ENCODE measurements at places on chromosomes 6 and 20.

GRCh38 chr6:3696525-3697088 is 54.9 kb downstream of the PXDC1 start:
- DNase-seq = no peak

DNA sequence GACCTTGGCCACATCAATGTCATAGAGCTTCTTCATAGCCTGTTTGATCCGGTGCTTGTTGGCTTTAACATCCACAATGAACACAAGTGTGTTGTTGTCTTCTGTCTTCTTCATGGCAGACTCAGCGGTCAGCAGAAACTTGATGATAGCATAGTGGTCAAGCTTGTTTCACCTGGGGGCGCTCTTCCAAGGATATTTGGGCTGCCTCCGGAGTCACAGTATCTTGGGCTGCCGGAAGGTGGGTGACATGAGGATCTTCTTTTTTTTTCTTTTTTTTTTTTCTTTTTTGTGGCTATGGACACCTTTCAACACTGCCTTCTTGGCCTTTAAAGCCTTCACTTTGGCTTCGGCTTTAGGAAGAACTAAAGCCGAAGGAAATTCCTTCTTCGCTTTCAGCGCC is 244.6 kb downstream of the GJA1 start:
- DNase-seq = no peak

- no peak for DNase-seq
These were observed 9.9 kb upstream of the PI16 start for GRCh38 chr6:36944650-36945049.

GRCh38 chr20:55175081-55175480 is 699.7 kb downstream of the DOK5 start:
- DNase-seq = no peak

DNA sequence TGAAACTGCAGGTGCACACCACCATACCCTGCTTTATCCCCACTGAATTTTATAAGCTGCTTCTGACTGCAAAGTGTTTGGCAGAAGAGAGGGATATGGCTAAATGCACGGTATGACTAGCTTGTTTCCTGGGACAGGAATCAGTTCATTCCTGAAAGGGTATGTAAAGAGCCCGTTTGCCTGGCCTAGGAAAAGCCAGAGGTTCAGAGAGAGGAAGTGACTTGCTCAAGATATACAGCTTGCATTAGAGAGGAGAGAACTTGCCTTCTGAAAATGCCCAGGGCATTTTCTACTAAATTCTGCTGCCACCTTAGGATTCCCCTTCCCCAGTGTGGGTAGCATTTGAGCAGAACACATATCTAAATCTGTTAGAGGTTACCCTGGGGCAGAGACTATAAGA is 683 bp upstream of the GCNT2 start:
- no peak for DNase-seq

DNA sequence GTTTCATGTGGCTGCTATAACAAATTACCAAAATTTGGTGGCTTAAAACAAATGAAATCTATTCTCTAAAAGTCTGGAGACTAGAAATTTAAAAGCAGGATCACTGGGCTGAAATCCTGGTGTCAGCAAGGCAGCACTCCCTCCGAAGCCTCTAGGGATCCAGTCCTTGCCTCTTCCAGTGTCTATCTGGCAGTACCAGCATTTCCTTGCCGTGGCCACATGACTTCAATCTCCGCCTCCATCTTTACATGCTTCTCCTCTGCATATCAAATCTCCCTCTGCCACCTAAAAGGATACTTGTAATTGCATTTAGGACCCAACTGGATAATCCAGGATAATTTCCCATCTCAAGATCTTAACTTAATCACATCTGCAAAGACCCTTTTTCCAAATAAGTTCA is 30.2 kb downstream of the ARHGAP18 start:
- DNase-seq = no peak

DNA sequence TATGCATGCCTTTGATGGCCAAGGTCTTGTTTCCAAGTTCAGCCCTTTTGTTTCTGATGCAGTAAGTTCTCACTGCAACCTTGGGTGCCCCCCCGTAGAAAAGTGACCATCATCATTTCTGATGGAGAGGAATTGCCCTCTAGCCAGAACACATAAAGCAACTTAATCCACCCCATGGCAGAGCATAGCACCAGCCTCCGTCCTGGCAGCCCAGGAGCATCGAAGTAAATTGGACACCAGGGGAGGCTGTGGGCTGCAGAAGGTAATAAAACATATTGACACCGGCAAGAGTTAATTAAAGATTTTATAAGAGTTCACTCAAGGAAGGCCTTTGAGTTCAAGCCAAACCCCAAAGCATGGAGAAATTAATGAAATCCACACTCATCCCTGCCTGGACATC is 39.2 kb upstream of the CST7 start:
- DNase-seq = no peak

GRCh38 chr6:49416195-49416594 is 46.9 kb downstream of the MMUT start:
- DNase-seq = no peak

DNA sequence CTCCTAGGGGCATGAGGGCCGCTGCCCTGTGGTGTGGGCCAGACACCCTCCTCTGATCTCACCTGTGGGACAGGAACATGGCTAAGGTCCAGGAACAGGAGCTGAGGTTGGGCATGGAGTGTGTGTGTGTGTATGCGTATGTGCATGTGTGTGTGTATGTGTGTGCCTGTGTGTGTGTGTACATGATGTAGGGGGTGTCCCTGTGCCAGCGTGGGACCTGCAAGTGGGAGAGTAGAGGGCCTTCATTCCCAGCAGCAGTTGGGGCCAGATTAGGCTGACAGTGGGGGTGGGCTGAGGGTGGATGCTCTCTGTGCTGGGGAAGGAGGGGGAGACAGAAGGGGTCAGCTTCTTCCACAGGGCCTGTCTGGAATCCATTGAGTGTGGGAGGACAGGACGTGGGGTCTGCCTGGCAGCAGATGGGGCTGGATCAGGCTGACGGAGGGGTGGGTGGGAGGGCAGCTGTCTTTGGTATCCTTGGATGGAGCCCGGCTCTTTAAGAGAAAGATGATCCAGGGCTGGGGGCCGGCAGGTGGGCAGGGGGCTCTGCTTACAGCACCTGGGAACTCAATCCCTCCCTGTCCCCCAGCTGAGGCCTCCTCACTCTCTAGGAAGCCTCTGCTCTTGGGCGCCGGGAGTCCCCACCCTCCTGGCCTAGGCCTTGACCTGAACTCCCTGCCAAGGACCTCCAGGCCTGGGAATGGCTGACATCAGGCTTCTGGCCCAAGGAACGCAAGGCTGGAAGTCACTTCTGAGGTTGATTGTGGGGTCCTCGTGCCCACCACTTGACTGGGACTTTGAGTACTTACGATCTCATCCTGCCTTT is 44.0 kb downstream of the SPDEF start:
- DNase-seq = no peak

DNA sequence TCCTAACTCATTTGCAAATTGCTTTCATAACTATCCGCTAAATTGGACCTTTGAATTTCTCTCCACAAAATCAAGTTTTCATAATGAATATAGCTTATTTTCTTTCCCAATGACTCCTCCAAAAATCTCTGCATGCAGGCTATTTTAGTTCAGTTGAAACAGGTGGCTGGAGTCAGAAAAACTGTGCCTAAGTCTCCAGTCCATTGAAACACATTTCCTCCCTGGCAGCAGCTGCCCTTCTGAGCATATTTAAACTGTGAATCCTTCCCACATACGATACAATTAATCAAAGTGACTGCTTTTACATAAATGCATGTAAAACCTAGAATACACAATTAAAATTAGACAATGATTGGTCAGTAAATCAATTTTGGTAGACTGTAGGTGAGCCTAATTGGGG is 344.6 kb upstream of the MARCKS start:
- DNase-seq = no peak

DNA sequence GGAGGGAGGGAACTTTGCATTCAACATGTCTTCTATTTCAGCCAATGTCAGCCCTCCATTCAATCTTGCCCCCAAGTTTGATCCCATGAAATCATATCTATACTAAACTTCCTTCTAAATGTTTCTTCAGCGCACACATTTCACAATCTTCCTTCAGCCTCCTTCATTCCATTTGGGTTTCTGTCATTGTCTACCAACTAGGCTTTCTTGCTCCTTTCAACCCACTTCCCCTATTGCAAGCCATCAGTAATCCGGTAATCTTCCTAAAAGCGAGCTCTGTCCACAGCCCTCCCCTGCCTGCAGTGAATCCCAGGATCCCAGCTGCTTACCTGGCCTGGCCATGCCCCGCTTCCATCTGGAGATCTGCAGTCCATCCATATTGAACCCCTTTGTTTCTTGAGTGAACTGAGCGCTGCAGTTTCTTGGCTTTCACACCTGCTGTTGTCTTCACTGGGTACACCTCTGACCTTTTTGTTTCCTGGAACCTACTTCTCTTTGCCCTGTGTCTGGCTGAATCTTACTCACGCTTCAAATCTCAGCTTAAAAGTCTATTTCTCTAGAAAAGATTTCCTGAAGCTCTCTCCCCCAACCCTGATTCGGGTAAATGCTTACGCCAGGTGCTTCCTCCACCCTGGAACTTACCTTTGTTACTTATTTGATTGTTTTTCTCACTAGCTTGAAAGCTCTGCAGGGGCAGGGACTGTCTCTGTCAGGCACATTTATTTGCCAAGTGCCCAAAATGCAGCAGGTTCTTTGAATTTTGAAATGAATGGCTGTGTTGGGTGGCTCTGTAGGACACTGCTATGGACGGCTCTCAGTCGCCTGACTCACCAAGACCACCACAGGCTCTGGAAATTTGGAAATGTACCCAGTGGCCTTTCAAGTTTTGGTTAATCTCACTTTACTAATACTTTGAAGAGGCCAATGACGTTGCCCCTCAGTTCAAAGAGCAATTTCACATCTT is 50.3 kb downstream of the ADTRP start:
- no peak for DNase-seq

DNA sequence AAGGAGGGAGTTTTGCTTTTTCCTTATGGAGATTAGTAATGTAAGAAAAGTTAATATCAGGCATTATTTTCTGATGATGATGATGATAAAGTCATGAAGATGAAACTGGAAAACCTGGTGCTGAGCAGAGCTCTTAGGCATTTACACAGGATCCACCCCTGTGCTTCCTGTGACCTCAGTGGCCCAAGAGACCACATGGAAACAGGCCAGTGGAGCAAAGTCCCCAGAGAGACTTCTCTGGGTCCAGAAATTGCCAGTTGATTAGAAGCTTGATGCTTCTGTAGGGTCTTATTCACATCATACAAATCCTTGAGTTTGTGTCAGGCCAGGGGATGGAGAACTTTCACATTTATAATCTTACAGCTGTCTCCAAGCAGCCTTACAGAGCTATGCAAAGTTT is 46.1 kb downstream of the SLC13A3 start:
- DNase-seq = no peak

Data from NCI-H187 (cell line).